ENCODE measurements at places on chromosomes 12 and 14. TPM values are rescaled to one million over a fixed set of nuclear protein-coding genes. Genes with fewer than 3 reads are reported as not detected.

Gene NYNRIN
- 0.42 TPM for total RNA-seq

DNA sequence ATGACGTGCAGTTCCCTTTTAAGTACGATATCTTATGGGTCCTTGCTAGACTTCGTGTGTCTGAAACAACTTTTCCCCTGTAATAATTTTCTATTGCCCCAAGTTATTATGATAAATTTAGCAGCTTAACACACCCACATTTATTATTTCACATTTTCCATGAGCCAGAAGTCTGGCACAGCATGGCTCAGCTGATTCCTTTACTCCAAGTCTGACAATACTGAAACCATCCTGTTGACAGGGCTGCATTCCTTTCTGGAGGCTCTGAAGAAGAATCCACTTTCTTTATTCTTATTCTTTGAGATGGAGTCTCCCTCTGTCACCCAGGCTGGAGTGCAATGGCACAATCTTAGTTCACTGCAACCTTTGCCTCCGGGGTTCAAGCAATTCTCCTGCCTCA is 80.9 kb downstream of the DENND5B start:
- no peak for DNase-seq

DNA sequence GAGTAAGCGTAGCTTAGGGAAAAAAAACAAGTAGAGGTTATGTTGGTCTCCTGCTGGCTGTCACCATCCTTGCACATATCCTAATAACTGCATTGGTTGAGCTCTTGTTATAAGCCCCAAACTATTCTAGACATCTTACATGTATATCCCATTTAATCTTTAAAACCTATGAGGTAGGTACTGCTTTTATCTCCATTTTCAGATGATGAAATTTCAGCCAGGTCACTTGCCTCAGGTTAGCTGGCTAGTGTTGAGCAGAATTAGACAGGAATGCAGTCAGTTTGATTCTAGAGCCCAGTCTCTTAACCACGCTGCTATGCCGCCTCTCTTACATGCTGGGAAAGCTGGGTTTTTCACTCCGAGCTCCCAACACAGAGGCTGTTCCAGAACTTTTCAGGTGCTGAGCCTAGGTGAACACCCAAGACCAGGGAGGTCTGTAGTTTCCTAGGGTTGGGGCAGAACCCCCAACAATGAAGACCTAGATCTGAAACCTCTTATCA is 269.9 kb upstream of the RGS6 start:
- no peak for DNase-seq

Gene CLEC7A
- 0.48 TPM for total RNA-seq

DNA sequence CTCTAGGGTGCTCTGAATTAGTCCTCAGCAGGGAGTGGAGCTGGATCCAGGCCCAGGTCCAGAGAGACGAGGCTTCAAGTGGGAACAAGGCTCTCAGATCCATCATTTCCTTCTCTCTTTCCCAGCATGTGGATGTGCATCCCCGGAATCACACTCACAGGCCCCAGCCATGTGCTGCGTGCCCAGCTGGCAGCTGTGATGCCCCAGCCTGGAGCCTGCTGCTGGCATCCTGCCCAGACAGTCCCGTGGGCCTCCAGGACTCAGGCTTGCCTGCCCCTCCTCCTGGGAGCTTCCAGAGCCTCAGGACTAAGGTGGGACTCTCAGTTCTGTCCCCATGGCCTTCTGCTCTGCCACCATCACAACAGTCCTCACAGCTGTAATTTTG is 6.2 kb upstream of the KRT84 start:
- no peak for DNase-seq

Gene PPP4R4
- total RNA-seq = 0.57 TPM

Gene RNASE8
- not detected for total RNA-seq

- DNase-seq = no peak
Observed at GRCh38 chr12:89087149-89087825, 265.0 kb downstream of the DUSP6 start.

DNA sequence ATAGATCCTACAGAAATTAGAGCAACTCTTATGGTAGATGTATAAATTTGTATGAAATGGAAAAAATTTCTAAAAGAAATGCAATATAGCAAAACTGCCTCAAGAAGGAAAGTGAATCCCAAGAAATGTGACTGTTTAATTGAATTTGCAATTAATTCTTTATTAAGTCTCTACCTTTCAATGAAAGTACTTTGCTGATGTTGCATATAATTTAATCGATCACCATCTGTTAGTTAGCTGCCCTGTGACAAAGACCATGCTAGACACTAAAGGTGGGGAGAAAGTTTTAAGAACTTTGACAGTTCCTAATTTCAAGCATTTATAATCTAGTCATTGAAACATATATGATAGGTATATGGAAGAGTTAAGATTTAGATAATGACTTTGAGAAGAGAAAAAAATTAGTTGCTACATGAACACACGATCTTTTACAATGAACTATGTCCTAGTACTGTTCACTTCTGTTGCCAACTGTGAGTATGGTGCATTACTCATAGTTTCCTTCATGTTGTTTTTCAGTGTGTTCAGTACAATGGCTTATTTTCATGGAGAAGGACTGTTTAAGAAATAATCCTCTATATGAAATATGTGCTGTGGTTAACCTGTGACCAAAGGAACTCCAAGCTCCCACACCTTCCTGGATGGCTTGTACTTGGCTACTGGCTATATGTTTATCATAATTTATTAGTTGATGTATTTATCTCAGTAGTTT is 128.4 kb downstream of the METTL25 start:
- no peak for DNase-seq

Gene MORN3
- 5.2 TPM for total RNA-seq

Gene RFX4
- total RNA-seq = not detected

DNA sequence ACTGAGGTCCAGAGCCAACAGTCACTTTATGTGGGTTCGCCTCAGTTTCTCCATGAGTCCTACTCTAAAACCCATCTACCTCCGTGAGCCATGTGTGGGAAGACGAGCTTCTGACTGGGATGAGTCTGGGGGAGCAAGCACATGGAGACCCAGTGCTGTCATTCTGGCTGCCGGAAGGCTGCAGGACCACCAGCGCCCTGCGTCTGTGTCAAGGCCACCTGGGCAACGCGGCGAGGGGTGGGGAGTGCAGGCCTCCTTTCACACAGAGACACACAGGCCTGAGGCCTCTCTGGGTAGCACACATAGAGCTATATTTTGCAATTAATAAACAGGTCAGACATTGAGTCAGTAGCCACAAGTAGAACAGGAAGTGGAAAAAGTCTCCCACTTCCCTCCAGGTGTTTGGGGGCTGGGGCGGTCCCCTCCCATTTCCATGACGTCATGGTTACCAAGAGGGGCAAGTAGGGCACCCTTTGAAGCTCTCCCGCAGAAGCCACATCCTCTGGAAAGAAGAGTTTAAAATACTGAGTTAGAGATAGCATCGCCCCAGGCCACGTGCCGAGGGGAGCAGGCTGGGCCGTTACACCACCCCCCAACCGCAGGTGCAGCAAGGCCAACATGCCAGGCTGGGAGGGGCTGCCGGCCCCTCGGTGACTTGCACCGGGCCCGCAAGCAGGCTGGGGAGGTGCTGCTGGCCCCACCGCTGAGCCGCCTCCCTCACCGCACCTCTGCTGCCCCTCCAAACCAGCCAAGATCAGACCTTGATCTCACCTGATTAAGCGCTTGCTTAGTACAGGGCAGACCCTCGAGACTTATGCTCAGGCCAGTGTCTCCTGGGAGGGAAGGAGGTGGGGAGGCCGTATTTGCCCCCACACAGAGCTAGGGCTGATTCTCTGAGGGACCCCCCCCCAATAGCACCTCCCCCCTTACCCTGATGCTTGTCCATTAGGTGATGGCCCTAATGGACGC is 32.7 kb downstream of the DAD1 start:
- peak; percentile 96 for DNase-seq

- no peak for DNase-seq
Observed at GRCh38 chr12:16984484-16984883, 378.5 kb upstream of the LMO3 start.

GRCh38 chr12:43578782-43579181 is 26.8 kb upstream of the ADAMTS20 start:
- DNase-seq = no peak

GRCh38 chr12:131613678-131614077 is 97.2 kb upstream of the SFSWAP start:
- no peak for DNase-seq

- DNase-seq = no peak
Observed at GRCh38 chr14:81427348-81428058, 27.4 kb upstream of the STON2 start.

Gene SLC6A13
- total RNA-seq = 0.69 TPM

Measured in activated naive CD8-positive, alpha-beta T cell treated with anti-CD3 and anti-CD28 coated beads, Interleukin-2, amount 10 ng/mL, durations not matched to agents 7 days and 5 days (primary cell).